ENCODE measurements at places on chromosomes 12 and 14.

GRCh38 chr14:96501217-96501739, 904 bp upstream of the PAPOLA start:
- DNase-seq, result peak; percentile 45

- DNase-seq, result no peak
Observed at GRCh38 chr14:23630687-23631086, 5.5 kb upstream of the DHRS2 start.

GRCh38 chr14:32826404-32827082, 112.1 kb upstream of the NPAS3 start:
- no peak for DNase-seq

GRCh38 chr12:12294215-12295005, 27.6 kb upstream of the LRP6 start:
- DNase-seq, result no peak

GRCh38 chr14:74579447-74580274, 32.4 kb downstream of the LTBP2 start:
- DNase-seq, result no peak

Data from NCI-H510A treated with DMSO at 0.1 percent for 48 hours (cell line).